ENCODE measurements at places on chromosomes 2 and 18.
A peak's percentile ranks its signal among the peaks of the same experiment; 100 is the strongest.

DNA sequence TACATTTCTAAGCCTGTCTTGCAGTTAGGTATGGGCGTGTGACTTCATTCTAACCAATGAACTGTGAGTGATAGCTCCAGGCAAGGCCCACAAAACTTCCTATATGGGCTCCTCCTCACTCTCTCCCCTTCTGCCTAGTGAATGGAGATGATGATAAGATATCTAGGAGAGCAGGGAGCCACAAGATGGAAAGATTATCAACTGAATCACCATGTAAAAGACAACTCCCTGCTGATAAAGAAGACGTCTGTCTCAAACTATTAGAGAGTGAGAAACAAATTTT lies 237.1 kb downstream of the GPD2 start:
- no peak for DNase-seq

DNA sequence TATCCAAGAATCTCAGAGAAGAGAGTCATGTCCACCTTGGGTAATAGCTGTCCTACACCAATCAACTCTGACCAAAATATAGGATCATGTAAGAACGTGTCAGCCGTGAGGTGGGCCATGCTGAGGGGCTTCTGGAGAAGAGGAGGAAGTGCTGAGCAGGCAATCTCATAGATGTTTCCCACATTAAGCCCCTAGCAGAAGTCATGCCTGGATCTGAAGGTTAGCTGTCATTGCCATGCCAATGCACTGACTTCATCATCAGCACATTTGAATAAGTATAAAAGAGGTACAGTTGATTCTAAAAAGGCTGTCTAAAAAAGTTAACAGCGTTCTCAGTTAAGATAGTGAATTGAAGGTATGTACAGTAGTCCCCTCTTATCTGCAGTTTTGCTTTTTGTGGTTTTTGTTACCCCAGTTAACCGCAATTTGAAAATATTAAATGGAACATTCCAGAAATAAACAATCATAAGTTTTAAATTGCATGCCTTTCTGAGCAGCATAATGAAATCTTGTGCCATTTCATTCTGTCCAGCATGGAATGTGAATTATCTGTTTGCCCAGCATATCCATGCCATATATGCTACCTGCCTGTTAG lies 67.2 kb upstream of the TMEM17 start:
- no peak for DNase-seq

GRCh38 chr2:152407204-152407721 lies 72.3 kb downstream of the FMNL2 start:
- DNase-seq: peak; percentile 26

GRCh38 chr2:144374163-144374661 lies 145.7 kb downstream of the ZEB2 start:
- no peak for DNase-seq

GRCh38 chr18:64679121-64679520 lies 530.2 kb upstream of the LINC00305 start:
- no peak for DNase-seq

DNA sequence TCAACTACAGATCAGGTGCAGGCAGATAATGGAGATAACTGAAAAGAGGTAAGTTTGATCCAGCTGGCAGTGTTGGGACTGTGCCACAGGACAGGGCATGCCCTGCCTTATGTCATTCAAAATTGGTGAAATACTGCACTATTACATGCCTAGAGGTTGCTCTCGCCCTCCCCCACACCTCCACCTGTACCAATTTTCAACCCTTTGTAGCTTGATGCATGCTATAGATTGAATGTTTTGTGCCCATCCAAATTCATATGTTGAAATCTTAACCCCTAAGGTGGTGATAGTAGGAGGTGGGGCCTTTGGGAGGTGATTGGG lies 72.1 kb upstream of the LYPD6B start:
- no peak for DNase-seq

GRCh38 chr2:188892636-188893035 lies 81.5 kb upstream of the COL3A1 start:
- DNase-seq: no peak

- DNase-seq: no peak
Observed at GRCh38 chr2:207219081-207219630, 53.4 kb upstream of the KLF7 start.

- no peak for DNase-seq
Observed at GRCh38 chr2:108579623-108580022, 45.4 kb downstream of the LIMS1 start.

DNA sequence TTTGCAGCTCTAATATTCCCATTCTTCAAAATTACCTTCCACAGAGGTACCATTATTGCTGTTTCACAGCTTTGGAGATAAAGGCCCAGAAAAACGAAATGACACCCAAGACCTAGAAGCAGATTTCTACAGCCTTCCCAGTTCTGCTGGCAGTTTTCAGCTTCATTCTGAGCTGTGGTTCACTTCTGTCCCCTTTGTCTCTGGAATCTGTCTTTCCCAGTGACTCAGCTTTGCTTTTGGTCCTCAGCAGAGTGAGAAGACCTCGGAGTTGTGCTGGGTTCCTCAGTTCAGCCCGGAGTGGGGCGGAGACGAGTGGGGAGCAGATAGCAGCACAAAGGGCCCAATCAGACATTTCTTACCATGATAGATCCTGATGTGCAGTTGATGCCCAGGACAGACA lies 180.7 kb upstream of the CXCR4 start:
- no peak for DNase-seq

GRCh38 chr2:45260946-45261345 lies 251.7 kb upstream of the SIX2 start:
- DNase-seq: no peak

DNA sequence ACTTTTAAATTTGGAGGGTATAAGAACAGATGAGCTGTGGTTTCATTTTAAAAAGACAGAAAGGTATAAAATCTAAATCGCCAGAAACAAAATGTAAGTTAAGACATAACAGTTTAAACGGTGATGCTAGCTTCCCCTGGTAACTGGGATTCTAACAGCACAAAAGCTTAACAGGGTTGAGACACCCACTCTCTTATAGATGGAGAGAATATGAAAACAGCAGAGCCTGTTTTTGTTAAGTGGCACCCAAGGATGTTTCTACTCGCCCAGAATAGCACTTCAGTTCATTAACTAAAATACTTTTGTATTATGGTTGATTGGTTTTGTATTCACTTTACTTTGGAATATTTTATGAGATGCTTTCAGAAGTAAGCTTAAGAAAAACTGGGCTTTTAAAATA lies 151.9 kb upstream of the RND3 start:
- DNase-seq: no peak

GRCh38 chr2:181371782-181372645 lies 85.2 kb upstream of the ITGA4 start:
- no peak for DNase-seq

DNA sequence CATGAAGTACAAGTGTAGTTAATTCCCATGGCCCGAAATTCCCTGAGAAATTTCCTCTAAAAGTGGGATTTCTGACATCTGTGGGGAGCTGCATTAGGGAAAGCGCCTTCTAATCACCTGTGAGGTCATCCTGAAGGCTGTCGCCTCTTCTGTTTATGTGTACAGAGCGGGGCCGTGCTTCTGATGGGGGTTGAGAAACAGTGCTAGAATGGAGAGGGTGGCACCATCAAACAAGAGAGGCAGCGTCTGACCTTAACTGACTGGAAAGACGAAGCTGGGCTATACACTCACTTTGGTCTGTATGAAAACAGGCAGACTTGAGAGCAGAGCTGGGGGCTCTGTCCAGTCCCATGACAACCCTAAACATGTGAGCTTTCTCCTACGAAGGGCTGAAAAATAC lies 44.2 kb upstream of the DNMT3A start:
- no peak for DNase-seq

GRCh38 chr18:11857177-11857887 lies 6.1 kb downstream of the CHMP1B start:
- DNase-seq: no peak

GRCh38 chr2:45651415-45652089 lies at the start of gene PRKCE:
PRKCE (plus strand) TSS chr2:45651675.
- DNase-seq: no peak

- no peak for DNase-seq
Observed at GRCh38 chr2:175318542-175318941, 137.0 kb upstream of the ATP5MC3 start.

GRCh38 chr18:4311136-4311535 lies 144.0 kb downstream of the DLGAP1 start:
- no peak for DNase-seq

GRCh38 chr2:109134741-109135358 lies 5.8 kb downstream of the SH3RF3 start:
- no peak for DNase-seq
